ENCODE measurements at places on chromosomes 5 and 9.
A peak's percentile ranks its signal among the peaks of the same experiment; 100 is the strongest.

- DNase-seq = no peak
Measured at GRCh38 chr5:68224509-68225187, 9.1 kb downstream of the PIK3R1 start.

GRCh38 chr5:108541836-108542235 lies 159.9 kb upstream of the FBXL17 start:
- no peak for DNase-seq

DNA sequence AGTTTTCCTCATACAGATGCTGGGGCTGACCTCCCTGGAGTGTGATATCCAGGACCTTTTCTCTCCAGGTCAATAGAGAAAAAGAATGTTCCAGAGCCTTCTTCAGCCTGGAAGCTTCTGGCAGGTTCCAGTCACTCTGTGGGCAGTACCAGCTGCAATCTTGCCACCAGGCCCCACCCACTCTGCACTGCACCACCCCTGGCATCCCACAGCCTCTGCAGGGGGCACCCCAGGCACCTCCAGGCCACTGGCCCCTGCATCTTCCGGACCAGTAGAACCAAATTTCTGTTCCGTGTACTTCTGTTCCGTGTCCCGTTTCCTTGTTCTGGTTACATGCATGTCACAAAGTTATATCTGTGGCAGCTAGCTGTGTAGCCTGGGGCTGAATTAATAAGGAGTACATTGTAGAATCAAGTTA lies 83.3 kb upstream of the ZBTB43 start:
- no peak for DNase-seq

- no peak for DNase-seq
Measured at GRCh38 chr9:89442981-89443814, 54.7 kb downstream of the SEMA4D start.

DNA sequence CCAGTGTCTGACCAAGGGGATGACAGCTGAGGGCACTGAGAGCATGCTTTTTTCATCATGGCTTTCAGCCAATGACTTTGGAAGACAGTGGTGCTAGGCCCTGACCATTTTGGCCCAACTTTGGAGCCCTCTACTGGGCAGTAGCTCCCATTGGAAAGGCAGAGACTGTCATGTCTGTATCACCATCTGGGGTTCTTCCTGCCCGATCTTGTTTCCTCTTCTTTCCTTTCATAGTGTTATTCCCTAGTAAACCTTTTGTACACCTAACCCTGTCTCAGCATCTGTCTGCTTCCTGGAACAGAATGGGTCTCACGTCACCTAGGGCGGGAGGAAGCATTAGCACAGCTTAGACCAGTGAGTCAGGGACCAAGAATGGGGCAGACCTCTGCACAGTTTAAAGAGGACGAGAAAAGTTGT lies 97.4 kb upstream of the MAST4 start:
- no peak for DNase-seq

DNA sequence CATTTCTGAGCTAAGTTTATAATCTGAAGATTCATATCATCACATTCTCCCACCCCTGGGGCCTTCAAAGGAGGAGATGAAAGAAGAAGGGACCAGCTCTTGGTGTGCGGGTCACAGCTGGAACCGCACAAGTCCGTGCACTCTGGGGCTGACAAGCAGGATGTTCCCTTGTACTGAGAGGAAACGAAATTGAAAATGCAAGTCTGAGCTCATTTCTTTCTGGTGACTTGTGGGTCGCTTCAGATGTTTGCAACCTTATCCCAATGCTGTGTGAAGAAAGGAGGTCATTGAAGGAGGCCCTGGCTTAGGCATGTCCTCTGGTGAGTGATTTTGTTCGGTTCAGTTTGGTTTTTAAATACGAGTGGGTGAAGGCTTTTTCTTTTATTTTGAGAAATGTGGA lies 59.6 kb downstream of the C9orf152 start:
- DNase-seq = no peak

DNA sequence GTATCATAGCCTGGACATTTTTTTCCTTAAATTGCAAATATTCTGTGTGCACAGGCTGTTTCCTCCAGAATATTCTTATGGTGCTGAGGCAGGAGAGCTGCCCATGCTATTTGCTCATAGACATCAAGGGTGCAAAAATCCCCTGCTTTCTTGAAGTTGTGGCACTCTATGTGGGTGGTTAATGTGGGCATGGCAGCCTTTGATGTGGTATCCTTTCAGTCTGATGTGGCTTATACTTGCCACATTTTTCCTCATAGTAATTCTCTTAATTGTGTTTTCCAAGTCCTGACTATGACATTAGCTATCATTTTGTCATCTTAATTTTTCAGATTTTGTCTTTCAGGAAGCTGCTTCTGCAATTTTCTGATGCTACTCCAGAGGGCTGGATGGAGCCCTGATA lies 353.3 kb downstream of the YTHDC2 start:
- no peak for DNase-seq

GRCh38 chr9:117782931-117783788 lies 79.0 kb downstream of the TLR4 start:
- DNase-seq = peak; percentile 60

GRCh38 chr5:112795944-112796678 lies 58.4 kb downstream of the APC start:
- DNase-seq = no peak

- no peak for DNase-seq
Measured at GRCh38 chr5:150411245-150411979, 1.3 kb downstream of the CD74 start.

- DNase-seq = peak; percentile 5
Measured at GRCh38 chr5:13218518-13218917, 726.0 kb downstream of the DNAH5 start.

- DNase-seq = no peak
Measured at GRCh38 chr9:68555437-68556150, 14.9 kb upstream of the TMEM252 start.

Measured in NCI-H460 (cell line).